Mesenteric fat pad (tissue), 1 donor: ENCODE measurements at places on chromosomes 16 and 17.

DNA sequence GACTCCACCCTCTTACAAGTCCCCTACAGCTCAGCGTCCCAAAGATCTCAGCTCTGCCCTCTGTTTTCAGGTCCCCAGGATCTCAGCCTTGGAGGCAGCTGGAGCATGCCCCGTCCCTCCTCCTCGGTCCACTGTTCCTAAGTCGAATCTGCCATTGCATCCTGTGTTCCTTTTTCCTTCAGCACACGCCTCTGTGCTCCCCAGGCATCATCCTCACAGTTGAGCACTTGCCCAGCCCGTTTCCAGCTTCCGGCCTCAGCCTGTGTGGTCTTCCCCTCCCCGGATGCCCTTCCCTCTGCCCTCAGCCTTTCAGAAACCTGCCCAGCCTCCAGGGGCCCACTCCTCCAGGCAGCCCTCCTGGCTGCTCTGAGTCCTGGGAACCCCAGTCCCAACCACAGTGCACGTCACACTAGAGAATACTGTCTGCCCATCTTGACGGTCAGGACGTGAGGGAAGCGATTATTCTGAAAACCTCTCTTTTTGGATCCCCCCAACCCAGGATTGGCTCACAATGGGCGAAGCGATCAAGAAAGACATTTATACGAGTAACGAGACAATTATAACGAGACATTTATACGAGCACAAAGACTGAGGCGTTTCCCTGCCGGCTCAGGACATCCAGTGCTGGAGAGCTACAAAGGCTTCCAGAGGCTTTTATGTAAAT, 41.4 kb downstream of the RPH3AL start:
- DNase-seq = no peak

GRCh38 chr16:73048292-73049080, 558 bp upstream of the ZFHX3 start:
- no peak for DNase-seq

GRCh38 chr17:13003454-13003851, 14.4 kb downstream of the ELAC2 start:
- peak; percentile 67 for DNase-seq

DNA sequence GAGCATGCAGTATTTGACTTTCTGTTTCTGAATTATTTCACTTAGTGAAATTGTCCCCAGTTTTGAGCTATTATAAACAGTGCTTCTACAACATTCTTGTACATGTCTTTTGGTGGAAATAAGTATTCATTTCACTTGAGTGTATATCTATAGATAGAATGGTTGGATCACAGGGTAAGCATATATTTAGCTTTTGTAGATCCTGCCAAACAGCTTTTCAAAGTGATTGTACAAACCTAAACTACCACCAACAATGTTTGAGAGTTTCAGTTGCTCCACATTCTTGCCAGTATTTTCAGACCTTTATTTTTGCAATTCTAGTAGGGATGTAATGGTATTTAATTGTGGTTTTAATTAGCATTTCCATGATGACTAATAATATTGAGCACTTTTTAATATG, 91.6 kb downstream of the CCT6B start:
- DNase-seq = no peak

GRCh38 chr16:13779676-13780075, 140.3 kb upstream of the ERCC4 start:
- no peak for DNase-seq

GRCh38 chr17:61400066-61400716, 548 bp downstream of the TBX2 start:
- DNase-seq = no peak

GRCh38 chr17:5299383-5299782, 17.3 kb downstream of the RABEP1 start:
- DNase-seq = no peak

DNA sequence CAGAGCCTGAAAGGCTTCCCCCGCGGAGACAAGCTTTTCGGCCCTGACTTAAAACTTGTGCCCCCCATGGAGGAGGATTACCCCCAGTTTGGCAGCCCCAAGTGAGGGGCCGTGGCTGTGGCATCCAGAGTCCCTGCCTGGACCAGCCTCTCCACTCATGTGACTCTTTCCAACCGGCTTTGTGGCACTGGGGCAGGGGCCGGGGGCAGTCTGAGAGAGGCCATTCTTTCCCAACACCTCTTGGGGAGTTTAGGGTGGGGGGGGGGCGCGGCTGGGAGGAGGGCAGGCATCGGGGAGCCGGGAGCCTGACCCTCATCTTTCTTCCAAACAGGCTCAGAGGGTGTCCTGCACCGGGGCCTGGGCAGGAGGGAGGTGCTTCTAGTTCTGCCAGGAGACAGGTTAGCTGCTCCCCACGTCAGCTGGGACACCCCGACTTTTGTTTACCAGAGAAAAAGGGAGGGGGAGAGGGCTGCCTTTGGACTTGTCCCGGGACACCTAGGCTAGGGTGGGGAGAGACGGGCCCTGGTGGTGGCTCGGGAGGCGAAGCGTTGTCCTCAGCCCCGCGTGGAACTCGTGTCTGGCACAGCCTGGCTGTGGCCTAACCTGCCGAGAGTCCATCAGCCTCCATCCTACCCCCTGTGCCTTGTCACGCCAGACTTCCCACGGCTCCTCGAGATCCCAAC, 7.3 kb upstream of the SERPINF1 start:
- DNase-seq = no peak

DNA sequence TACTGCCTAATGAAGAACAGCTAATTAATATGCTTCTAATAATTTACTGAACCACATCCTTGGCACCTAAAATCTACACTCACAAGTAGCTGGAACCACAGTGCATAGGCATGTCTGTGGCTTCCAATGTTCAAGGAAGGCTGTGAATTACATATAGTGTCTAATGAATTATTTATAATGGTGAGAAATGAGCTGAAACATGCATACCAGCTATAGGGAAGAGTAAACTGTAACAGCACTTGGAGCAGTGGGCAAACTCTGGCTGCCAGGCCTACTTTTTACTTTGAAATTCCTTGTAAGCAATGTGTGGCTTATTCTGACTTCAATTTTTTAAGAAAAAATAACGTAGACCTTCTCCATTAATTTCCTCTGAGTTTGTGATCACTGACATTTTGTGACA, 953.2 kb upstream of the CDH8 start:
- no peak for DNase-seq

DNA sequence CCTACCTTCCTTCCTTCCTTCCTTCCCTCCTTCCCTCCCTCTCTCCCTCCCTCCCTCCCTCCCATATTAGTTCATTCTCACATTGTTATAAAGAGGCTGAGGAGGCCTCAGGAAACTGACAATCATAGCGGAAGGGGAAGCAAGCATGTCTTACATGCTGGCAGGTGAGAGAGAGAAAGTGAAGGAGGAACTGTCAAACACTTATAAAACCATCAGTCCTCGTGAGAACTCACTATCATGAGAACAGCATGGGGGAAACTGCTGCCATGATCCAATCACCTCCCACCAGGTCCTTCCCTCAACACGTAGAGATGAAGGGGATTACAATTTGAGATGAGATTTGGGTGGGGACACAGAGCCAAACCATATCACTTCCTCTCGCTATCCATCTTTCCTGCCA, 281.6 kb upstream of the FOXF1 start:
- no peak for DNase-seq

DNA sequence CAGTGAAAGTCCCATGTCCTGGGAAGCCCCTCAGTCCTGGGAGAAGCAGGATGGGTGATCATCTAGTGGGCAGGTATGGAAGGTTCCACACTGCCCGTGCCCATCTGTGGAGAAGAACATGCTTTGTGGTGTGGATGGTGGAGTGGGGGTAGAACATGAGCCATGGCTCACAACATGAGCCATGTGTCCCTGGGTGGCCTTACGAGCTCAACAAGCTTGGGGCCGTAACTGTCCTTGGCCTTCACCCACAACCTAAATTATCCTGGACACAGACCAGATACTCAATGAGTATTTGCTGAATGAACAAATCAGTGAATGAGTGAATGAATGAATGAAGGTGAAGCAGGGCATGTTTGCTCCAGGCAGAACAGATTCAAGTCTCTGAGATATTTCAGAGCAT, 13.5 kb downstream of the SOX8 start:
- DNase-seq = no peak

- DNase-seq = no peak
These were observed 11.5 kb downstream of the COX10 start for GRCh38 chr17:14080847-14081251.

DNA sequence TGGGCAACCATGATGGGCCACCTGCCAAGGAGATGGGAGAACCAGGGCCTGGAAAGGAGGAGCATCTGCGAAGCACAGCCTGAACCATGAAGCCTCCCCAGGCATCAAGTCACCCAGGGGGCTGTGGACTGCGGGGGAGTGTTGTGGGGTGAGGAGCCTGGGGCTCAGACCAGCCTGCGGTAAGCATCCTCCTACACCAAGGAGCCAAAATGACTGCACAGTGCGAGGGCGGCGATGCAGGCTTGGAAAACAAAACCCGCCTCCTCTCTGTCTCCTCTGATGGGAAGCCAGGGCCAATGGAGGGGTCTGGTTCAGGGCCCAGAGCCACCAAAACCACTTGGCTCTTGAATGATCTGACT, 18.1 kb upstream of the MAF start:
- DNase-seq = no peak

DNA sequence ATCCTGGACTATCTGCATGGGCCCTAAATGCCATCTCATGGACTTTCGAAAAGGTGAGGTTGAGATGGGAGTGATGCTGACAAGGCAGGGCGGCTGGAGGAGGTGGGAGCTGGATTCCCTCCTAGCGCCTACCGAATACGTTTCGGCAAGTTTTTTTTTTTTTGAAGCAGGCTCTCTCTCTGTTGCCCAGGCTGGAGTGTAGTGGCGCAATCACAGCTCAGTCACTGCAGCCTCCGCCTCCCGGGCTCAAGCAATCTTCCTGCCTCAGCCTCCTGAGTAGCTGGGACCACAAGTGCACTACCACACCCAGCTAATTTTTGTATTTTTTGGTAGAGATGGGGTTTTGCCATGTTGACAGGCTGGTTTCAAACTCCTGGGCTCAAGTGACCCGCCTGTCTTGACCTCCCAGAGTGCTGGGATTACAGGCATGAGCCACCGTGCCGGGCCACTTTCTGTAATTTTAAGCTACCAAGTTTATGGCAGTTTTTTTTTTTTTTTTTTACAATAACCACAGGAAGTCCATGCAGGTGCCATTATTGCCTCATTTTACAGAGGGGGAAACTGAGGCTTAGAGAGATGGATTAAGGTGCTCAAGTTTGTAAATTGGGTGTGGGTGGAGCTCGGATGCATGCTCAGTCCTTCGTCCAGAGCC, 246.4 kb downstream of the PRKCA start:
- DNase-seq = no peak

DNA sequence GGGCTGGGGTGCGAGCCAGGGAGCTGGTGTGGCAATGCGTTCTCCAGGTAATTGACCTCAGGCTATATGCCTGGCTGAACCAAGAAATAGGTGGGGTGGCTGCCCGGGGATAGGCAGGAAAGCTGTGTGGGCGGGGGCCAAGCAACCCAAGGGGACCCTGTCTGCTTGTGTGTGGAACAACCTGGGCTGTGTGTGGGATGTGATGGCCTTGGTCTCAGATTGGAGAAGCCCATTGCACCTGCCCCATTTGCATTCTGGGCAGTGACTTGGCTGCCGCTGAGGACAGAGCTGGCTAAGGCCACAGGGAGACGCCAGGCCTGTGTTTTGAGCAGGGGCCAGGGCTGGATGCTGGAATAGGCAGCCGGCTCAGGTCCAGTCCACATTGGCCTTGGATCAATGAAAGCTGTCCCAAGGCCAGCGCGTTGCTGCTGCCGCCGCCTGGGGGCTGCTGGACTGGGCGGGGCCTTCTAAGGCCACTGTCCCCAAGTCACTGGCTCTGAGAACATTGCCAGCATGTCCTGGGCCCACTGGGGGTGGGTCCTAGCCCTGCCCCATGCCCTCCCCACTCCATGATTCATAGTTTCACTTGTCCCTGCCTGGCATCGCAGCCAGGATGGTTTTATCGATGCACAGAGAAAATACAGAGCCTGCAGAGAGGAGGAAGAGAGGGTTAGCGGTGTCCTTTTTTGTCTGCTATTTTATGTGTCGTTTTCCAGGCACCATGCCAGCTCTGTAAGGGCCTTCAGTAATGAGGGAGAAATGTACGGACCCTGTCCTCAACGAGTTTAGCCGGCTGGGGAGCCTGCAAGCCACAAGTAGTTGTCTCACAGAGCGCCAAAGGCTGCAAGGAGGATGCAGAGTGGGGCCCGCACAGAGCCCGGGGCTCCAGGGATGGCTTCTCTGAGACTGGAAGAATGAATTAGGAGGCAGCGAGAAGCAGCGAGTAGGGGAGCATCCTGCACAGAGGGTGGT, 43.9 kb downstream of the NKD1 start:
- DNase-seq = no peak

GRCh38 chr16:55302635-55303034, 21.4 kb upstream of the IRX6 start:
- DNase-seq = no peak

DNA sequence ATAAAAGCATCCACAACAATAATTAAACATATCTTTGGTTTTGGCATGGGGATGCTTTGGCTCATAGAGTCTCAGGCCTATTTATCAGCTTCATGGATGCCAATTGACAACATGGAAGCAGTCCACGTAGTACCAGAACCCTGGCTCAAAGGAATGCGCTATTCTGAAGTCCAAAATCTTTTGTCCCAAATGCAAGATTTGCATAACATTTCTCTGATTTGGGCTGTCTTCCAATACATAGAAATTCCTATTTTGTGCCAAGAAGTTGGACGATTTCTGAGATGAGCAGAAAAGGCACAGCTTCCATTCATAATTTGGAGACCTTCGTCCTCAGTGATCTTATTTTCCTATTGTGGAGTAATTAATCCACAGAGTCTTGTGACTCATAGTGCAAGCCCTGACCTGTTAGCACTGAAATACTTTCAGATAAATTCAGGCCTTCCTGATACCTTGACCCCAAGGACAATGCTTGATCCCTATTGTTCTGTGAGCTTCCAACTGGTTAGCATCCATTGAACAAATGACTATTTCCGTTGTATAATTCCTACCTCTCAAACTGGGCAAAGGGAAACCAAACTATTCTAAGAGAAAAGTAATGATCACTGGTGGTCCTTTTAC, 78.4 kb upstream of the CDH11 start:
- DNase-seq = no peak

DNA sequence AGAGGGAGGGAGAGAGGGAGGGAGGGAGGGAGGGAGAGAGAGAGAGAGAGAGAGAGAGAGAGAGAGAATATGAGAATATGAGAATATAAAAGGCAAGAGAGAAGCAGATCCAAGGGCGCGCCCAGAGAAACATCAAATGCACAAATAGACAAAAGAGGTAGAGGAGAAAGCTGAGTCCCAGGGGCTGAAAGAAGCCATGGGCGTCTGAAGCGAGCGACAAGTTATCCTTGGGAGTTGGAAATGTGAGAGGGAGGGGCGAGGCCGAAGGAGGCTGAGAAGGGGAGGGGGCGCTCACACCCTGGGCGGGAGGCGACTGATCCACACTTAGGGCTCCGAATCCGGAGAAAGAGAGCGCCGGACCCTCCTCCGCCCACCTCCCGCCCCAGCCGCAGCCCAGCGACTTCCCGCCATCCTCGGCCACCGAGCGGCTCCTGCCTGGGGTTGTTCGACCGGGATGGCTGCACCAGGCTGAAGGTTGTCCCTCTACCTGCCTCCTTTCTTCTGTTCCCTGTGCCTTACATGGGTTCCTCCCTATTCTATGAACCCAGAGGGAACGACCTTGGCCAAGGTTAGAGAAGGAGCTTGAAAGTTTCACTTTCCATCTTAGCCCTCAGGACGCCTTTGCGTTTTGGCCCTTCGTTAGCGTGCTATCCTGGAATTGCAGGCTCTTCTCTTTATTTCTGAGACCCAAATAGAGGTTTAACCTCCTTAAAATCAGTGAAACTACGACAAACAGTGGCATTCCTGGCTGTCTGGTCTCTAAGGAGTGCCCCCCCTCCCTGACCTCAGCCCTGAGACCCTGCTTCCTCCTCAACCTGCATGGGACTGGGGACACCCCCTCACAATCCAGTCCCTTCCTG, 21.2 kb upstream of the HOXB9 start:
- peak; percentile 24 for DNase-seq
